Panc1 (cell line): ENCODE measurements at places on chromosomes 11 and 22. TPM values are rescaled to one million over a fixed set of nuclear protein-coding genes. Genes with fewer than 3 reads are reported as not detected.

- no peak for DNase-seq
Observed at GRCh38 chr11:6402561-6402981, 12.3 kb downstream of the SMPD1 start.

DNA sequence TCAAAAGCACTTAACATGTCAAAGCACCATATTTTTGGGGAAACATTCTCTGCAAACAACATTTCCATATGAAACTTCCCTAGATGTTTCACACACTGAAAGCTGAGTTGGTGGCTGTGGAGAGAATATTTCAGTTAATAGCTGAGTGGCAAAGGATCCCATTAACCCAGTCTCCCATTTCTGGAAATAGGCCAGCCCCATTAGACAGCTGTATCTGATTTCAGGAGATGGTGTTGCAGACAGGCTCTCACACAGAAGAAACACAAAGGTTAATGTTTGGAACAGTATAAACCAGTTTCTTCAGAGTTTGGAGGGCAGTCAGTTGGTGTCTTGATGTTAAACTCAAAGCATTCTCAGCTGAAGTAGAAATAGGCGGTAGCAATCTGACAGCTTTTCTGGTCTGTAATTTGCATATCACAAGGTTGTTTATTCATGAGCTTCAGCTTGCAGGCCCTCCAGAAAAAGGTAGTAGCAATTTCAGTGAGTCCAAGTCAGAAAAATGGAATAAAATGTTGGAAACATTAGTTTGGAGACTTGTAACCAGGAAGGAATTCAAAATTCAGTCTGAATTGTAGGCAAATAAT is 15.5 kb upstream of the ZBTB44 start:
- no peak for DNase-seq

- DNase-seq, result no peak
Observed at GRCh38 chr22:46740910-46741780, 3.1 kb upstream of the CERK start.

DNA sequence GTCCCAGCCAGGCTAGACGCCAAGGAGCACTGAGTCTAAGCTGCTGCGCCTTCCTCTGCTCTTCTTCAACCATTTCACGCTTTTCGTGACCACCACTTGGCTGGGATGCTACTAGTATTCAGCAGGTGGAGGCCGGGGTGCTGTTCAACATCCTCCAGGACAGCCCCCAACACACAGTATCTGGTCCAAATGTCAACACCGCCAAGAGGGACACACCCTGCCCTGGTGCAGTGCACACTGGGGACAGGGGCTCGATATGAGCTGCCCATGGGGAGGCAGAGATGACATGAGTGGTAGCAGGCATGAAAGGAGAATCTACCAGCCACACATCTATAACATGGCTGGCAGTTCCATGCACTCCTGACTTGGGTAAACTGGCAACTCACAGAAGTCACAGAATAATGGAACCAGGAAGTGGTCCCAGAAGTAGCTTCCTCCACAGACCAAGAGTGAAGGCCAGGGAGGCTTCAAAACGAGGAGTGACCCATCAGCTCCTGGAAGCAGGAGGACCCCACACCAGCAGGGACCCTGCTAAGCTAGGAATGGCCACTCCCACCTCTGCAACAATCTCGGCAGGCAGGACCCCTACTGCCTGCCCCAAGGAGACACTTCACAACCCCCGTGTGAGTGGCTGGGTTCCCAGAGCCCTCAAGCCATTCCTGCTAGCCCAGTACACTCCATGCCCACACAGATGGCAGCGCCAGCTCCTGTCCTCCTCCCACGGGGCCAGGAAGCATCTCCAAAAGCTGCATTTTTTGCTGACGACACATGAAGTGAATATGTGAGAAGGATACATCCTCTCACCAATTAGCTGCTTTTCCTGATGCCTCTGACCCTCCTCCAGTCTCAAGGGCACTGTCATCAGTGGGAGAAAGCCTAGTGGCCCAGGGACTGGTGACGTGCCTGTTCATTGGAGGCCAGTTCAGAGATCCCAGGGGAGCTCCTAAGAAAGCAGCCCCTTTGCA is 78.8 kb downstream of the DGCR2 start:
- no peak for DNase-seq

GRCh38 chr11:16806791-16807190 is 68.3 kb downstream of the C11orf58 start:
- DNase-seq, result no peak

Gene FADS2
- 679 TPM for total RNA-seq

GRCh38 chr11:16034074-16034473 is 322.3 kb downstream of the SOX6 start:
- DNase-seq, result no peak

Gene HBB
- 0.72 TPM for total RNA-seq

DNA sequence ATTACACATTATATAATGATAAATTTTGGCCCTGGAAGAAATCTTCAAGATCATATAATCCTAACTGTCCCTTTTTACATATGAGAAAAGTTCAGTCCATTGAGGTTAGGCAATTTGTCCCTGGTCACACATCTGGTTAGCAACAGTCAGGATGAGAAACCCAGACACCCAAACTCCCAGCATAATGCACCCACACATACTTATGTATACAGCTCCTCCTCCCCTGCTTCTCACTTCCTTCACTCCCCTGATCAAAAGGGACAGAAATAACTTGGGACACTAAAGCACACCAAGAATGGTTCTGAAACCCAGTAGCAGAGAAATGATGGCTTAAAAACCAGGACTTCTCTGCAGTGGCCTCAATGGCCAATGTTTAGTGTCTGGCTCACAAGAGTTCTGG is 11.1 kb downstream of the NUMA1 start:
- DNase-seq, result no peak

GRCh38 chr11:79449040-79449439 is 8.2 kb upstream of the TENM4 start:
- DNase-seq, result no peak

GRCh38 chr11:95267601-95268213 is 36.7 kb upstream of the SESN3 start:
- DNase-seq, result no peak

Gene MRPL16
- total RNA-seq, result 41.8 TPM

Gene RFPL2
- total RNA-seq, result not detected

Gene OR56A1
- not detected for total RNA-seq

GRCh38 chr11:76209973-76210930 is 4.0 kb upstream of the WNT11 start:
- no peak for DNase-seq

DNA sequence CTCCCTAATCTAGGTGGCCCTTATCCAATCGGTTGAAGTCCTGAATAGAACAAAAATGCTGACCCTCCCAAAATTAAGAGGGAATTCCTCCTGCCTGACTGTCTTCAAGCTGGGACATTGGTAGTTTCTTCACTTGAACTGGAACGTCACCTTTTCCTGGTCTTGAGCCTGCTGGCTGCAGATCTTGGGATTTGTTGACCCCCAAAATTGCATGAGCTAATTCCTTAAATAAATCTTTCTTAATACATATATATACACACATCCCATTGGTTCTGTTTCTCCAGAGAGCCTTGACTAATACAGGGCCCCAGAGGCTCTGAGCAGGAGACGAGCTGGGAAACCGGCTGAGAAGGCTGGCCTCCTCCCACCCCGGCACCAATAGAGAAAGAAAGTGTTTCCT is 46.2 kb downstream of the TRIM29 start:
- DNase-seq, result no peak

Gene MS4A15
- not detected for total RNA-seq
